ENCODE measurements at places on chromosomes 5 and 9.

DNA sequence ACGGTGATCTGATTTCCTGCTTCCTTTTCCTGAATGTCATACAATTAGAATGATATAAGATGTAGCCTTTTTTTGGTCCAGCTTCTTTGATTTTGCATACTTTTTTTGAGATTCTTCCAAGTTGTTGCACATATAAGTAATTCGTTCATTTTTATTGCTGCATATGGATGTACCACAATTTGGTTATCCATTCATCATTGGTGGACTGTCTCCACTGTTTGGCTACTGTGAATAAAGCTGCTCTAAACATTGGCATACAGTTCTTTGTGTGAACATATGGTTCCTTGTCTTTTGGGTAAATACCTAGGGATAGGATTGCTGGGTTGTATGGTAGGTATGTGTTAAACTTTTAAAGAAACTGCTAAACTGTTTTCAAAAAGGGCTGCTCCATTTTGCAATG is 52.6 kb downstream of the OR1J1 start:
- DNase-seq = no peak

DNA sequence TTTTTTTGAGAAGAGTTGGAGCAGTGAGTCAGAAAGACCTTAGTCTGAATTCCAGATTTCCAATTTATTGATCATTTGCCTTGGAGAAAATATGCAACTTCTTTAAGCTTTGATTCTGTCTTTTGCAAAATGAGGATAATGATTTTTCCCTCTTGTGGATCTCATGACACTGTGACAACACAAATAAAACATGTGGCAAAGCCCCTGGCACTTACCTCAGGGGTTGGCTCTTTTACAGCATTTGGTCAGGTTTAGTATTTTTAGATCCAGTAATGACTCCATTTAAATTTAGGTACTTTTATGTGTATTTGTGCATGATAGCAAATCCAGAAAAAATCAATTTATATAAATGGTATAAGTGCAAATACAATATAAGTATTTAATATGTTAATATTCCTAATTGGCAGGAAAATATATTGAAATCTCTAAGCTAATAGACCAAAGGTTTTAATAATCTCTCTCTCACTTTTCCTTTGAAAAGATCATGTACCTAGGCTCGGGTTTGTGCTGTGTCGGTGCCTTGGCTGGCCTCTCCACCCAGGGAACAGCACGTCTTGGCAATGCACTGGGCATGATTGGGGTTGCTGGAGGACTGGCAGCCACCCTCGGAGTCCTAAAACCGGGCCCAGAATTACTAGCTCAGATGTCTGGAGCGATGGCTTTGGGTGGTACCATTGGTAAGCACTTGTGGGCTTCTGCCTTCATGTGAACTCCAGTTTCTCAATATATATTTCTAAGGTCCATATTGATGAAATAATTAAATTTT is 49.7 kb downstream of the NNT start:
- no peak for DNase-seq

GRCh38 chr5:96023518-96023917 is 61.9 kb upstream of the ELL2 start:
- no peak for DNase-seq

GRCh38 chr5:130402906-130403305 is 498.6 kb downstream of the CHSY3 start:
- no peak for DNase-seq

DNA sequence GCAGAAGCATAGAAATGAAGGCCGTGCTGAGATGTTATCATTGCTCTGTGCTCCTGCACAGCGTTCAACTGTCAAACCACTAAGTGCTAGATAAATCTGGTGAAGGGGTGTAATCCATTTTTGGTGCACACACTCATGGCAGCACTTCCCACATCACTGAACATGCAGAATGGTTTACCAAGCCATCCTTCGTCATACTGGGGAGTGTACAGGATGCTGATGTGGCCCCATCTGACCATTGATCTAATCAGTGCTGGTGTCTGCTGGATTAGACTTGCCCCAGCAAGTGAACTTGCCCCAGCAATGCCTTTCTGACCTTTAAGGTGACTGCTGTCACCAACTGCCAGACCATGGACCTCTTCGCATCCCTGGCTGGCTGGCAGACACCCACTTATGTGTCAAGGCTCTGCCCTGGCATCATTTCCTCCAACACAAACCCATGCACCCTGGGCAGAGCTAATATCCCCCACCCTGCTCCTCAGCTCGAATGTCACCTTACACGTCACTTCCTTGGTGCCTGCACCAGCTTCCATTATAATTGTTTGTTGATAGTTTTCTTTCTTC is 4.2 kb upstream of the SEMA4D start:
- no peak for DNase-seq

GRCh38 chr9:7509576-7510145 is 289.9 kb downstream of the DMAC1 start:
- DNase-seq = no peak

DNA sequence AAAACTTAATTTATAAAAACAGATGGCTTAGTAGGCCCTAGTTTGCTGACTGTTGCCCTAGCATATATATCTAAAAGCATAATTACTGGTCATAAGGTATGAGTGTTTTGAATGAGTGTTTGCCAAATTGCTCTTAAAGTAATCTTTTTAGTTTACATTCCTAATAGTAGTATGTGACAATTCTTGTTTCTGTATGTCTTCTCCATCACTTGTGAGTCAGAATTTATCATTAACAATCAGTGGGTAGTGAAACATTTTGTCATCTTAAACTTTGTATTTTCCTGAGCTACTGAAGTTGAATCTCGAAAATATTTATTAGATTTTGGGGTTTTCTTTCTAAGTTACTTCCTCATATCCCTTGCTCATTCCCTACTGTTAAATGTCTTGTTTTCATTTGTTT is 49.6 kb downstream of the APC start:
- DNase-seq = no peak

- DNase-seq = no peak
Observed at GRCh38 chr9:137031904-137032640, at the start of gene FUT7. TSS of gene FUT7 (minus strand) at chr9:137032088. CDS start at chr9:137031991, 97 bp downstream.

All from stimulated activated CD4-positive, alpha-beta T cell treated with anti-CD3 and anti-CD28 coated beads, Interleukin-2, amount 100 ng/mL, for 4 hours (primary cell).